Activated CD8-positive, alpha-beta T cell treated with anti-CD3 and anti-CD28 coated beads, Interleukin-2, amount 10 ng/mL, durations not matched to agents 7 days and 5 days (primary cell): ENCODE measurements at places on chromosomes 2 and 18. TPM values are rescaled to one million over a fixed set of nuclear protein-coding genes. Genes with fewer than 3 reads are reported as not detected.

DNA sequence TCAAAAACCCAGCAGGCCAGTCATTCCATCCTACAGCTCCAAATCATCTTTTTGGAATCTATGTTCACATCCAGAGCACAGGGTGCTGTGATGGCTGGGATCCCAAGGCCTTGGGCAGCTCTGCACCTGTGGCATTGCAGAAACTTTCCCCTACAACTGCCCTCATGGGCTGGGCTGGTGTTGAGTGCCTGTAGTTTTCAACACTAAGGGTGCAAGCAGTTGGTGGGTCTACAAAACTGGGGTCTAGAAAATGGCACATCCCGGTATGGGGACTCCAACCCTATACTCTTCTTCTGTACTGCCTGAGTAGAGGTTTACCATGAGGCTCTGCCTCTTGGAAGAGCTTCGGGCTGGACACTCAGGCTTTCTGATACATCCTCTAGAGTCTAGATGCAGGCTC lies 95.2 kb upstream of the TEKT4 start:
- DNase-seq = no peak
- H3K4me3 ChIP-seq = no peak overlapping the region
- no peak overlapping the region for H3K27ac ChIP-seq
- H3K27me3 ChIP-seq = no peaks in the 10 kb centered on the region

- H3K27ac ChIP-seq = no peak overlapping the region
- H3K4me1 ChIP-seq = no peaks in the 10 kb centered on the region
- no peak overlapping the region for H3K4me3 ChIP-seq
- DNase-seq = peak; percentile 34
- H3K27me3 ChIP-seq = no peaks in the 10 kb centered on the region
Measured at GRCh38 chr18:47050468-47050867, 15.0 kb upstream of the ELOA2 start.

DNA sequence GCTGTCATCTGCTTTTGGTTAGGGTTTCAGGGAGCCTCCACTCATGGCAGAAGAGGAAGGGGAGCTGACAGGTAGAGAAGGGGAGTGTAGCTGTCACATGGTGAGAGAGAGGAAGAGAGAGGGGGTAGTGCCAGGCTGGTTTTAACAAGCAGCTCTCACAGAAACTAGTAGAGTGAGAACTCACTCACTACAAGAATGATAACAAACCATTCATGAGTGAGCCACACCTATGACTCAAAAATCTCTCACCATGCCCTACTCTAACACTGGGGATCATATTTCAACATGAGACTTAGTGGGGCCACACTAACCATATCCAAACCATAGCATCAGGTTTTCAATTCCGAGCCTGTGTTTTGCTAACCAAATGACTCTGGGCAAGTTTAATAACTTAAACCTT lies 274.9 kb upstream of the VWC2L start:
- H3K36me3 ChIP-seq = no peaks in the 10 kb centered on the region
- no peaks in the 10 kb centered on the region for H3K27me3 ChIP-seq
- H3K27ac ChIP-seq = no peak overlapping the region
- DNase-seq = no peak
- H3K4me3 ChIP-seq = no peak overlapping the region

DNA sequence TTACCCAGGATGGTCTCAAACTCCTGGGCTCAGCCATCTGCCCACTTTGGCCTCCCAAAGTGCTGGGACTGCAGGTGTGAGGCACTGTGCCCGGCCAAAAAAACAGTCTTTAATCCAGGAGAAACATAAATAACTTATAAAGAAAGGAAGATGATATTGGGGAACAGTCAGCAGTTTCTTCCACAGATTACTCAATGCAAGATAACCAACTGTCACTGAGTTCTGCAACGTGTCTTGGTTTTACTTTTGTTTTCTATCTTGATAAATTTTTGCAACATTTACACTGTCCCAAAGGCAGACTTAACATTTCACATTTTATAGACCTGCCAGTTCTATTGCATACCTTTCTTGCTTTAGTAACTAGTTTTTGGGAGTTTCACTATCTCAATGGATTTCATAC lies 71.1 kb downstream of the ANKRD44 start:
- H3K36me3 ChIP-seq = peaks cover 43% of the 10 kb centered on the region
- peak overlapping the region; percentile 77 for H3K4me3 ChIP-seq
- peaks cover 83% of the 10 kb centered on the region for H3K4me1 ChIP-seq

GRCh38 chr2:232966122-232966521 lies 46.9 kb downstream of the NGEF start:
- H3K27me3 ChIP-seq = peaks cover 6% of the 10 kb centered on the region
- H3K4me1 ChIP-seq = no peaks in the 10 kb centered on the region
- no peak overlapping the region for H3K4me3 ChIP-seq
- no peaks in the 10 kb centered on the region for H3K36me3 ChIP-seq

GRCh38 chr18:33957707-33958106 lies 267.0 kb downstream of the NOL4 start:
- H3K27me3 ChIP-seq = no peaks in the 10 kb centered on the region
- DNase-seq = no peak
- H3K36me3 ChIP-seq = no peaks in the 10 kb centered on the region

DNA sequence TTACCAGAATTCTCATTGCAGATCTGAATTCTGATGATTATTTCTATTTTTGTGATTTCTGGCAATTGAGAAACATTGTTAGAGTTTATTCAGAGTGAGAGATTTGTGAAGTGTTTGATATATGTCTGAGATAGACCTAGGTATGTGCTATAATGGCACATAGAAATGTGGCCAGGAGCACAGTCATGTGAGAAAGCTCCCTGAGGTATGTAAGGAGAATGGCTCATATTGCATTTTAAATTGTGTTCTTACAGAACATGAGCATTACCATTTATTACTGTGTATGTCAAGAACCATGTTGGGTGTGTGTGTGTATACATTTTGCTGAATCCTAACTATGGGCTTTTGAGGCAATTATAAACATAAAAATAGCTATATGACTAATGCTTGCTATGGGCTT lies 101.2 kb downstream of the RAPGEF4 start:
- peaks cover 6% of the 10 kb centered on the region for H3K4me1 ChIP-seq
- H3K36me3 ChIP-seq = no peaks in the 10 kb centered on the region

DNA sequence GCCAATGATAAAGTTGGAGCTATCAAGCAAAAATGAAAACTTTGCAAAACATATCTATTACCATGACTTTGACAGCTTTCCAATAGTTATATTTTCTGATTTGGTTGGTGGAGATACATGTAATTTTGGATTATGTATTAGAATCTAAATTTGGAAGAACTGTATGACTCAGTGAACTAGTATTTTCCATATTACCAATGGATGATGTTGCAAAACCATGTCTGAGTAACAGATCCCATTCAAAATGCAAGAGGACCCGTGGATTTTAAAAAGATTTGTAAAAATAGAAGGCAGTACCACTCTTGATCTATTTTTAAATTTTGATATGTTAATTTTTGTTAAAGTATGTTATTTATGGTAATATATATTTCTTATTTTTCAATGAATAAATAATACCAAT lies 83.0 kb downstream of the TAF4B start:
- no peaks in the 10 kb centered on the region for H3K27me3 ChIP-seq
- H3K27ac ChIP-seq = no peak overlapping the region
- DNase-seq = no peak
- H3K4me1 ChIP-seq = no peaks in the 10 kb centered on the region
- H3K4me3 ChIP-seq = no peak overlapping the region

DNA sequence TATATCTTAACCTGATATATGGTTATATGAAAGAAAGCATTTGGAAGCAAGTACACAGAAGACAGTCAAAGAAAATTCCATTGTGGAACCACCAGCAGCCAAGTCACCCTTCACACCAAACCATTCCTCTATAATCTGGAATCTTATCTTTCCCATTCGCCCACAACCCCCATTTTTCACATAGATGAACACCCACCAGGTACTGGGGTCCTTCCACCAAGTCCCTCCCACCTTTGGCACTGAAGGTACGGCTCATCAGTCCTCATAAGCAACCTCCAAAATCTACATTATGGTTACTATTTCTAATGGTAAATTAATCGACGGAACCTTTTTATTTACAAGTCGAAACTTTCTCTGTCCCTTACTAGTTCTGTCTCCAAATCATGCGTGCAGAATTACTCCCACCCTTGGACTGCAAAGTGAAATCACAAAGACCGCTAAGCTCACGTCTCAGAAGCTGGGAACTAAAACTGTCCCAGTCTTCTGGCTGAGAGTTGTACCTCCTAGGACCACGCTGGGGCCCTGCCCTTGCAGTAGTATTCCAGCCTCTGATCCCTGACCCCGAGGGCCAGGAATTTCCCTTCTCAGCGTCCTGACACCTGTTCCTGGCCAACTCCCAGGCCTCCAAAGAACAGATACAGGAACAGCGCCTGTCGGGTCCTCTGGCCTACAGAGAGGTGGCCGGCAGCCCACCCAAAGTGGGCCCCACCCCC lies 702 bp downstream of the OLA1 start:
- H3K36me3 ChIP-seq = peaks cover 22% of the 10 kb centered on the region
- H3K27me3 ChIP-seq = no peaks in the 10 kb centered on the region
- DNase-seq = peak; percentile 24

DNA sequence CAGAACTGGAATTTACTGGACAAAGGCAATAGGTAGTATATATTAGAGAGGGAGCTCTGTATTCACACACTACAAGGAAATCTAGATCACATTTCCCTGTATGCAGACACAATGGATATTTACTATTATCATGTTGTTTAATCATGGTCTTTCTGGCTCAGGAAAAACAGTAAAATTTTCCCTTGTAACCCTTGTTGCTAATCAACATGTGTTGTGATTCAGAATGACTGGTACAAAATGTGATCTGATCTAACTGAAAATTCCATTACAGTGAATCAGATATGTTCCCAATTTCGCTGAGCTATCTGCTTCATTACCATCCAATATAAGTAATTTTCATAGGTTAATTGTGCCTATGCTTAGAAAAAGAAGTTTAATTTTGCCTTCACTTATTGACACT lies 1109.7 kb downstream of the LRP1B start:
- DNase-seq = no peak
- H3K4me1 ChIP-seq = no peaks in the 10 kb centered on the region
- no peak overlapping the region for H3K27ac ChIP-seq

GRCh38 chr2:158817588-158817987 lies 22.5 kb downstream of the DAPL1 start:
- H3K27me3 ChIP-seq = peaks cover 5% of the 10 kb centered on the region
- H3K36me3 ChIP-seq = no peaks in the 10 kb centered on the region
- H3K4me1 ChIP-seq = no peaks in the 10 kb centered on the region
- DNase-seq = no peak

GRCh38 chr2:232336241-232336736 lies 42.3 kb upstream of the ALPP start:
- no peak overlapping the region for H3K4me3 ChIP-seq
- no peaks in the 10 kb centered on the region for H3K27me3 ChIP-seq
- H3K4me1 ChIP-seq = peaks cover 2% of the 10 kb centered on the region
- no peak overlapping the region for H3K27ac ChIP-seq
- no peak for DNase-seq

GRCh38 chr18:27942706-27943105 lies 234.2 kb downstream of the CDH2 start:
- no peaks in the 10 kb centered on the region for H3K27me3 ChIP-seq
- no peaks in the 10 kb centered on the region for H3K36me3 ChIP-seq
- no peak for DNase-seq
- no peaks in the 10 kb centered on the region for H3K4me1 ChIP-seq
- no peak overlapping the region for H3K27ac ChIP-seq
- no peak overlapping the region for H3K4me3 ChIP-seq

The MBD5 gene
- total RNA-seq = 27.0 TPM

The ATF2 gene
- total RNA-seq = 58.5 TPM

The TBC1D8 gene
- total RNA-seq = 0.29 TPM

The SERPINB13 gene
- total RNA-seq = not detected

The AGXT gene
- total RNA-seq = not detected

The CRACDL gene
- 0.97 TPM for total RNA-seq

The NT5DC4 gene
- not detected for total RNA-seq

The HOXD13 gene
- total RNA-seq = not detected
